IPS-NIHi11 (cell line): ENCODE measurements at places on chromosomes 13 and 19.

DNA sequence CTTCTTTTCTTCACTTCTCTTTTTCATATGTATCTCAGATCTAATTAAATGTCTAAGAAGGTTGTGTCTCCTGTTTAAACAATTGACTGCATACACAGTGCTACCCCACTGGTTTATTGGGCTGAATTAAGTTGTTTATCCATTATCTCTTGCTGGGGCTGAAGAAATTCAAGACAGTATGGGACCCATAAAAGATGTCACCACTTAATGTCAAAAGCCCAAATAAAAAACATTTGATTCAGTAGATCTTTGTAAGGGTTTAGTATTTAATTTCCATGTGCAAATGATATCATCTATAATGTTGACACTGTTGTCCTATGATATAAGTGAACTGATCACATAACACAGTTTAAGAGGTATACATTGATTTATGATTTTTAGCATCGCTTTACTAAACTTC, 1431.9 kb upstream of the PCDH20 start:
- DNase-seq, result no peak

DNA sequence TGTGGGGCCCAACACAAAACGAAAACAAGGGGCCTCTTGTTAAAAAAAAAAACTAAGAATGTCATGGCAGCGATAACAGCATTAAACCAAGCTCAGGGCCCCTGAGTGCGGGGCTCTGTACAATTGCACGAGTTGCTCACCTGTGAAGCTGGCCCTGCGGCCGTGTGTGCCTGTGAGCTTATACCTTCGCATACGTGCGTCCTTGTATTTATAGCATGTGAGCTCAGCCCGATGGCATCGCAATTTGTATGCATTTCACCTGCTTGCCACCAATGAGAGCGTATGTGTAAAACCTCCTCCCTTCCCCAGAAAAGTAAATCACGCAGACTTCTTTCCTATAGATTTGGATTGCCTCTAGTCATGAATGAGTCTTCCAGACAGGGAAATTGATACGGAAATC, 17.1 kb downstream of the HNRNPM start:
- DNase-seq, result no peak

DNA sequence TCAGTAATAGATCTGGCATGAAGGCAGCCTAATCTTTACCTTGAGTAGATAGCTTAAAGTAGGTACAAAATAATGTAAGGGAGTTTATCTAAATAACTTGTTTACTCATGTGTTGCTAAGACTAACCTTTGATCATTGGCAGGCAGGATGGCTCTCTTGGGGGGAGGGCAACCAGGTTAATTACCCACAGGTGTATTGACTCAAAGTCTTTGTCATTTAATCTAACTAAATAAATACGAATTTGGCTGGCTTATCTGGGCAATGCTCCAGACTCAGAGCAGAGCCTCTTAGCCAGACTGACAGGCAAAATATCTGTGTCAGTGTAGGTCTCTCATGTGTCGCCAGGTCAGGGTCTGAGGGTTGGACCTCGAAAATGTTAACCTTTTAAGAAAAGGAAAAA, 283.4 kb upstream of the KLHL1 start:
- DNase-seq, result no peak

- peak; percentile 91 for DNase-seq
Observed at GRCh38 chr19:4555657-4556561, 3.6 kb downstream of the SEMA6B start.

DNA sequence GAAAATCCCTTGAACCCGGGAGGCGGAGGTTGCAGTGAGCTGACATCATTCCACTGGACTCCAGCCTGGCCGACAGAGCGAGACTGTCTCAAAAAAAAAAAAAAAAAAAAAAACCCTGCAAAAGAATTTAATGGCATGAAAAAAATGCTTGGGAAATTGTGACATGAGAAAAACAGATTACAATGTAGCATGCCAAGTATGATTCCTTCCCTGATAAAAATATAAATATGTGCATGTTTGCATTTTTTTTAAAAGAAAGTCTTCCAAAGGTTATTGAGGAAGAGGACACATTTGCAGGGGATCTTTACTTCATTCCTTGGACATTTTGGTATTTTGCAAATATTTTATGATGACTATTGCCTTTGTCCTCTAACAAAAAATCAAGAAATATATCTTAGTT, 14.5 kb upstream of the ZBTB32 start:
- DNase-seq, result no peak

DNA sequence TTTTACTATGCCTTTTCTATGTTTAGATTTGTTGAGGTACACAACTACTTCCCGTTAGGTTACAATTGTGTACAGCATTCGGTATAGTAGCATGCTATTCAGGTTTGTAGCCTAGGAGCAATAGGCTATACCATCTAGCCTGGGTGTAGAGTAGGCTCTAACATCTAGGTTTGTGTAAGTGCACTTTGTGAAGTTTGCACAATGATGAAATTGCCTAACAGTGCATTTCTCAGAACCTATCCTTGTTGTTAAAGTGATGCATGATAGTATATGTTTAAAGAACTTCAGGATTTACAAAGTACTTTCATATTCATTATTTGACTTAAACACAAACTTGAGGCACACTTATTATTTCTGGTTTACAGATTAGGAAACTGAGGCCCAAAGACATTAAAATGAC, 11.5 kb upstream of the SERPINE3 start:
- DNase-seq, result no peak

- DNase-seq, result peak; percentile 50
Observed at GRCh38 chr19:36420961-36421748, 2.7 kb upstream of the ZFP82 start.

- DNase-seq, result no peak
Observed at GRCh38 chr13:110726726-110727125, 13.2 kb downstream of the ING1 start.

GRCh38 chr19:53812335-53812734, 11.8 kb downstream of the NLRP12 start:
- peak; percentile 49 for DNase-seq

- DNase-seq, result peak; percentile 55
Observed at GRCh38 chr19:13401388-13401787, 104.9 kb downstream of the CACNA1A start.

DNA sequence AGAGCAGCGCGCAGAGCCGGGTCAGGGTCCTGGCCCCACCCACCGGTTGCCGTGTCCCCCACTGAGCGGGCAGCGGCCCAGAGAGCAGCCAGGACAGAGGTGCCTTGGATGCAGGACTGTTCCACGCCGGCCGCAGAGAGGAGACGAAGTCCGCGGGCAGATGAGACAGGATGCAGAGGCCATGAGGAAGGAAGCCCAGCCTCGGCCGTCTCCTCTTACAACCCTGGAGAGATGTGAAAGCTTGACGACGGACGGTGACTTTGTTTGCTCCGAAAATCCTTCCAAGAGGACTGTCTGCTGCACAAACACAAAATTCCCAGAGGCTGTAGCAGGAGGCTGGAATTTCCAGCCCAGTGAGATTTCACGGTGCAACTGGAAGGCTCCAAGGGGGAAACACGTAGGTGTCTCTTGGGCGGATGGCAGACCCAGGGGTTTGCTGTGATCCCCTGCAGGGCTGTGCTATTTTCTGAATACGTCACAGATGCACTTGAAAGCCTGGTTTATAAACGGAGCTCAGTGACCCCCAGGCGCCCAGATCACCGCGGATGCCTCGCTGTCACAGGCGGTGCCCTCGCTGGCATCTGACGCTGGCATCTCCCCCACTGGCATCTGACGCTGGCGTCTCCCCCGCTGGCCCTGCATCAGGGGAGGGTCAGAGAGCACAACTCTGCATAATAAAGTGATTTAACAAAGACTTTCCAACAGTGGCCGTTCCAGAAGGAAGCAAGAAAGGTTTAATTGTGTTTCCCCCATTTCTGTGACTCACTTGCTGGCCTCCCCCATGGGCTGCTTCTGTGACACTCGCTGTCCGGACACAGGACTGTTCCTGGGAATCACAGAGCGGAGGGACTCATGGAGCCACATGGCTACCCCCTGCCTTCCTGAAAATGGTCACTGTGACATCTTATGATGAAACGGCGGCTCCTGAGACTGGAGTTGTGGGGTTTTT, 62.0 kb upstream of the C13orf46 start:
- DNase-seq, result no peak

DNA sequence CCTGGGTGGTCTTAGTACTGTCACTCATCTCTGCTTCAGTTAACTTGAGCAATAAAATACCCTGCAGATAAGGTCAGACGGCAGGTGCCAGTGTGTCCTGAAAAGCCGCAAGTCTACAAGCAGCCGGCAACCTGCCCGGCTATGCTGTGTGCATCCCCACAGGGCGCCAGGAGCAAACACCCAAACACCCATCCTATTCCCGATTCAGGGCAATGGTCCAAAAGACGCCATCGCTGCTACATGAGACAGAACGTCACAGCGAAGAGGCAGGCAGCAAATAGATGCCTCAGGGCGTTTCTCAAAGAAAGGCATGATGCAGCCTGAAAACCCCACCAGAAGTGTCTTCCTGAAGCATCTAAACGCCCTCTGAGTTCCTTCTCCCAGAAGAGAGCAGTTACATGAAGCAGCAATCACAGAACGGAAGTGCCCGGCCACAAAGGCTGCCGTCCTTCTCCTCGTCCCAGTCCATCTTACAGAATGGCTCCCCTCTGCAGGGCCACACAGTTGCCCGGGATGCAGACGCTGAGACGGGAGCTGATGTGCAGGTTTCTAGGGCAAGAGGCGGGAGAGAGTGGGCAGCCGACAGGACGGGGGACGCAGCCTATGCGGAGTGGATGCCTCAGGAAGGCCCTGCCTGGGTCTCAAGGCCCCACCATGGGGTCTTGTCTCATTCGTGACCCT, 35.1 kb downstream of the RASA3 start:
- no peak for DNase-seq

- no peak for DNase-seq
Observed at GRCh38 chr19:16370641-16371391, 46.2 kb downstream of the KLF2 start.

DNA sequence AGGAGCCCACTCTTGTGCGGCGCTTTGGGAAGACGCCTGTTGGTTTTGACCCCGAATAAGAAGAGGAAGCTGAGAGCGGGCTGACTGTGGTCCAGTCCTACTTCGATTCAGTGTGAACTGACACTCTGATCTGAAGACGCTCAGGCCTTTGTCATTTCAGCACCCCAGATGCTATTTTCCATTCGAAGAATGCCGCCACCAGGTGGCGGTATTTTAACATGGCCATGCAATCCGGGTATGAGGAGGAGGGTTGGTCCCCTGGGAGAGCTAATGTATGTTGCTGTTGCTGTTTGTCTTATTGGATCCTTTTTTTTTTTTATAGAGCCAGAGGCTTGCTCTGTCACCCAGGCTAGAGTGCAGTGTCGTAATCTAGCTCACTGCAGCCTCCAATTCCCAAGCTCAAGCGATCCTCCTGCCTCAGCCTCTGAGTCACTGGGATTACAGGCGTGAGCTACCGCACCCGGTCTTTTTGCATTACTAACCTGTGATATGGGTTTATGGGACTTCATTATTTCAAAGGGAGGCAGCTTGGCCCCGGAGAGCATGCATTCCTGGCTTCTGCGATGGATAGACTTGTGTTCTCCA, 803 bp upstream of the TIMM44 start:
- DNase-seq, result peak; percentile 75

DNA sequence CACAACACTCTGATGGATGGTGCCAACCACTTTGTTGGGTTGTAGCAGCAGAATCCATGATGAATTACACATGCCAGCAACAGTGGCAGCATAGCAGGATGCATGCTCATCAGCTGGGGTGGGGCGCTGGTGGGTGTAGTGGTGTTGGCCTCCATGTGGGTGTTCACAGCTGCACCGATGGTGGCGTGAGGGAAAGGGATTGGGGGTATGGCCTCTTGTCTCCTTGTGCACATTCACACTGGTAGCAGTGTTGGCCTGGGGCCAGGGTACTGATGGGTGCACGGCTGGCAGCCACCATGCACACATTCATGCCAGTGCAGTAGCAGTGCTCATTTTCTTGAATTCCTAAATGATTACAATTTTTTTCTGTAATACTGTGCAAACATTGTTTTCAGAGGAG, 2748.8 kb upstream of the PCDH20 start:
- DNase-seq, result no peak

GRCh38 chr19:4234862-4235201, 5.5 kb downstream of the EBI3 start:
- no peak for DNase-seq

DNA sequence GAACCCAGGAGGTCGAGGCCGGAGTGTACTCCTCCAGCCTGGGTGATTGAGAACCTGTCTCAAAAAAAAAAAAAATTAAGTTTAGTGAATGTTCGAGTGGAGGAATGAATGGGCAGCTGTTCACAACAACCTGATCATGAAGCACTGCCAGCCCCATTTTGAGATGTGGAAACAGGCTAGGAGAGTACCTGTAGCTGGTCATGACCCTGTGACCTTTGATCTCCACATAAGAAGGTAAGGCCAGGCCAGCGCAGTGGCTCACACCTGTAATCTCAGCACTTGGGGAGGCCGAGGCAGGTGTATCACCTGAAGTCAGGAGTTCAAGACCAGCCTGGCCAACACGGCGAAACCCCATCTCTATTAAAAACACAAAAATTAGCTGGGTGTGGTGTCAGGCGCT, 7.6 kb downstream of the RAVER1 start:
- DNase-seq, result no peak

GRCh38 chr13:103187721-103188156, 121.5 kb upstream of the SLC10A2 start:
- no peak for DNase-seq

GRCh38 chr13:50208826-50209335, 193.6 kb downstream of the KCNRG start:
- DNase-seq, result peak; percentile 62

GRCh38 chr13:61339054-61339621, 76.5 kb downstream of the PCDH20 start:
- DNase-seq, result no peak

- DNase-seq, result no peak
Observed at GRCh38 chr13:106112191-106112590, 423.3 kb downstream of the EFNB2 start.

- no peak for DNase-seq
Observed at GRCh38 chr13:24307211-24308067, 1.9 kb upstream of the C1QTNF9 start.

DNA sequence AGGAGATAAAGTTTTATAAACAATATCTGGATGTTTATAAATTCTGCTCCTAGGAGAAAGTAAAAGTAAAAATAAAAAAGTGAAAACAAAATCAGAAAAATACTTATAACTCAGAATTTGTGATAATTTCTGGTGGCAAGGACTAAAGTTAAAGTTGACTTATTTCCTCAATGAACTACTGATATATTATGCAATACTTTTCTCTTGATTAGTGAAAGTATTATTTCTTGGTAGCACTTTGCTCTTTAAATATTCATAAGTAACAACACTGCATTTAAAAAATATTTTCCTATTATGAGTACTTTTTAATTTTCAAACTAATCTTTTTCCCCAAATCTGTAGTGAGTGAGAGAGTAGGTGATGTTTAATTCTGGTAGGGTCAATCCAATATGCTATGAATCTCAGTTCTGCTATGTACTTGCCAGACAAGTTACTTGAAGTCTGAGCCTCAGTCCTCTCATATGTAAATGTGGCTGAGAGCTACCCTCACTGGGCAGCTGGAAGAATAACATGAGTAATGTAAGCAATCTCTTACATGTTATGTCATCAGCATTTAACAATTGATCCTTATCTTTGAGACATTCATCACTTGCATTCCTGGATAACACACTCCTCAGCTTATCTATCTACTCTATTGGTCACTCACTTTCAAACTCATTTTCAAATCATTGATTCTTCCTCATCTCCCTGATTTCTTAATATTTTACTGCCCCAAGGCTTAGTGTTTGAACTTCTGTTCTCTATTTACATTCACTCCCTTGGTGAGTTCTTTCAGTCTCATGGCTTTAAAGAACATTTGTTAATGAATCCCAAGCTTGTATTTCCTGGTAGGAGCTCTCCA, 239.0 kb downstream of the RGCC start:
- peak; percentile 16 for DNase-seq

- no peak for DNase-seq
Observed at GRCh38 chr13:106835477-106835876, 267.5 kb upstream of the ARGLU1 start.
